Stimulated activated CD8-positive, alpha-beta memory T cell treated with anti-CD3 and anti-CD28 coated beads, Interleukin-4, amount 100 ng/mL, for 1 hour (primary cell): ENCODE measurements at places on chromosomes 2 and 18.

- no peak for DNase-seq
These were observed 17.1 kb upstream of the ARHGAP28 start for GRCh38 chr18:6712401-6712800.

DNA sequence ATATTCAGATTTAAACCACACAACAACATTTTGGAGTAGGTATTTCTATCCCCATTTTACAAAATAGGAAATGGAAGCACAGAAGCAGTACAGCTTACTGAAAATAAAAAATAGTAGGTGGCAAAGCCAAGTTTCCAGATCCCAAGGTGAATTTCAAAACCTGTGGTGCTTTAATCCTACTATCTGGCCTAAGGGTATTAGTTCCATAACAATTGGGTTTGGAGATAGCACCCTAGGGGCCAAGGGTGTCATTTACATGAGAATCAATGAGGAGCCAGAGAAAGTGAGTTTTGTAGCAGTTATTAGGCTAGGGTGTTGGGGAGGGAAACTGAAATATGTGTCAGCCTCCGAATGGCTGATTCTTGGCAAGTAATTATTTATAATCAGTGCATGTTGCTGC, 24.9 kb downstream of the OSBPL6 start:
- no peak for DNase-seq

GRCh38 chr2:5026571-5027234, 665.5 kb upstream of the SOX11 start:
- DNase-seq = no peak

DNA sequence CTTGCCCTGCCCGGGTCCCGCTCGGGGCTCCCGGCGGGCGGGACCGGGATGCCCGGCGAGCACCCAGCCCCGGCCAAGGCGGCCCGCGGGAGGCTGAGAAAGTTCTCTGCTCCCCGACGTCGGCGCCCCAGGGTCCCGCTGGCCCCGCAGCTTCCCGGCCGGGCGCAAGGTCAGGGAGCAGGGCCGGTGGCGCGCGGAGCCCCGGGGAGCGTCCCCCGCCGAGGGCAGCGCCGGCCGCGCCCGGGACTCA, 331 bp downstream of the SERPINE2 start:
- no peak for DNase-seq

- no peak for DNase-seq
These were observed 88.5 kb downstream of the ZEB2 start for GRCh38 chr2:144431392-144431783.

- DNase-seq = no peak
These were observed 88.1 kb upstream of the KLF7 start for GRCh38 chr2:207253666-207254345.

GRCh38 chr2:21404137-21404536, 280.4 kb downstream of the TDRD15 start:
- no peak for DNase-seq

- no peak for DNase-seq
These were observed 288.4 kb downstream of the SOX11 start for GRCh38 chr2:5980450-5981190.

DNA sequence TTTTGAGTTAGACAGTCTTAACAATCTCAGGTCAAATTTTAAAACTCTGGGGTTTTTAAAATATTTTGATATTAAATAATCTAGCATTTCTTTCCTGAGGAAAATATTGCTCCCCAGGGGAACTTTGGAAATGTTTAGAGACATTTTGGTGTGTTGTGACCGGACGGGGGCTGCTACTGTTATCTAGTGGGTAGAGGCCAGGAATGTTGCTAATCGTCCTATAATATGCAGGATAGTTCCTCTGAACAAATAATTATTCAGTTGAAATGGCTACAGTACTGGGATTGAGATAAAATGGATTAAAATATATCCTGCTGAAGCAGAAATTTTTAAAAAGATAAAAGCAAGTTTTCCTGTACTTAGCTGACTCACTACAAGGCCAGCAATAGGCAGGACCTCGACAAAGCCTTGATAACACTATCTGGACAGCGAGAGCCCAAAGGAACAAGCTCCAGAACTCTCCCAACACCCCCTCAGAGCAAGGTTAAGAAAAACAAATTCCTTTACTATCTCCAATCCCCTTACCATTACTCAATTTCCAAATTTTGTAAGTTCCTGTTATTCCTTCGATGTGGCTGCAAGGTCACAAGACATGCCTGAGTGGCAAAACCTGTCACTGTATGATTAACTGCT, 1407.4 kb downstream of the SUCLG1 start:
- no peak for DNase-seq

DNA sequence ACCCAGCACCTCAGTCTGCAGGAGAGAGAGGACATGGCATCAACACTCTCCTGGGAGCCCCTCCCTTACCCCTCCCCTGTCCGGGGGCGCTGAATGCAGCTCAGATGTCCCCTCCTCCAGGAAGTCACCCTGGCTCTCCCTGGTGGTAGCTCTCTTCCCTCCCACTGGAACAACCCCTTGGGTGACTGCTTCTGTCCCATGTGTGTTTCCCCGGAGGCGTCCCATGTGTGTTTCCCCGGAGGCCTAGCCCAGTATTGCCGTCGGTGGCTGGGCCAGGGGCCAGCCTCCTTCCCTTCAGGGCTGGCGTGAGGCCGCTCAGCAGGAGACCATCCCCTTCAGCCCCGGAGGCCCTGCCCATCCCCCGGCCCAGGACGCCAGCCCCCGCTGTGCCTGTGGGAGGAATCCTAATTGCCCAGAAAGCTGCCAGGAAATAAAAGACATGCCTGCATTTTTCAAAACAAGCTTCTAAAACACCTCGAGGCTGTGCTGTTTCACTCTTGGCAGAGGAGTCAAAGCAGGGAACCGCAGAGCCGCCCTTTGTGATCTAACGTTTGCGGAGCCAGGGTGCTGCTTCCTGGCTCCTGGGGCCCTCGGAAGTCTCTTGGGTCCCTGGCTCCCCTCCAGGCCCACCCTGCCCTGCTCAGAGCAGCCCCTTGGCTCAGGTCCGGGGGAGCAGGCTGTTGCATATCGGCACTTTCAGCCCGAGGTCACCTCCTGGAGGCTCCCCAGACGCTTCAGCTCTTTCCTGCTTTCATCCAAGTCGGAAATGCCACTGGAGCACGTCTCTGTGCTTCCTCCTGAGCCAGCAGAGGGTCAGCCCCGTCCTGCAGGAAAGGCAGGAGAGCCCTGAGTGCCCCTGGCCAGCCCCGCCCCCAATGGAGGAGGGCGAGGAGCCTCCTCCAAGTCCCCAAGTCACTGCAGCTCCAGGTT, 11.4 kb downstream of the SNED1 start:
- no peak for DNase-seq

- no peak for DNase-seq
These were observed 197.6 kb downstream of the BCL11A start for GRCh38 chr2:60355849-60356261.

- DNase-seq = no peak
These were observed 115.4 kb upstream of the HS6ST1 start for GRCh38 chr2:128433911-128434550.

DNA sequence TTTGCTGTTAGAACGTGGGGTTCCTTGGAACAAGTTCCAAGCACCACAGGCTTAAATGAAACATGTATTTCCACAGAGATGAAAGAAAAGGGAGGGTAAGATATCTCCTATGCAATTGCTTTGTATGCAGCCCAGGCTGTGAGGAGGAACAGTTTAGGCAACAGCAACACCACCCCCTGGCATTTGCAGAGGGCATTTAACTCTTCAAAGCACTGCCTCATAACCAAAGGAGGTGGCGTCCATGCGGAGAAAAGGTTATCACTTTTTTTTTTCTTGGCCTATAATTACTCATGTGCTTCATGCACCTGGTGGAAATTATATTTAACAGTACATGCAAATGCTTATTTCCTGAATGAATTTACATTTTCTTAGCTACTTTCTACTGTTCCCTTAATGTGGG, 286.0 kb downstream of the LPIN1 start:
- DNase-seq = no peak

GRCh38 chr2:101613056-101613704, 84.3 kb upstream of the MAP4K4 start:
- no peak for DNase-seq

DNA sequence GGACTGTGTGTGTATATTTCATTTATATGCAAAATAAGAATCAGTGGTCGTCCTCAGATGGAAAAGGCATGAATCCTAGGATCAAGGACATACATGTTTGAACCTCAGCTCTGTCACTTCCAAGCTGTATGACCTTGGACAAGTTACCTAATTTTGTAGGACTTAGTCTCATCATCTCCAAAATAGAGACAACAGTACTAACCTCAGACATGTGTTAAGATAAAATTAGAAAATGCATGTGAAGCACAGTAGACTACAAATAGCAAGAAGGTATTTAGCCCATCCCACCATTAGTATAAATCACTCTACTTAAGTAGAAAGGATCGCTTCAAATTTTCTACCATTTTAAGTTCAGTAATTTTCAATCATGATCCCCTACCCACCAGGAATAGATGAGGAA, 309.8 kb downstream of the ZEB2 start:
- no peak for DNase-seq

DNA sequence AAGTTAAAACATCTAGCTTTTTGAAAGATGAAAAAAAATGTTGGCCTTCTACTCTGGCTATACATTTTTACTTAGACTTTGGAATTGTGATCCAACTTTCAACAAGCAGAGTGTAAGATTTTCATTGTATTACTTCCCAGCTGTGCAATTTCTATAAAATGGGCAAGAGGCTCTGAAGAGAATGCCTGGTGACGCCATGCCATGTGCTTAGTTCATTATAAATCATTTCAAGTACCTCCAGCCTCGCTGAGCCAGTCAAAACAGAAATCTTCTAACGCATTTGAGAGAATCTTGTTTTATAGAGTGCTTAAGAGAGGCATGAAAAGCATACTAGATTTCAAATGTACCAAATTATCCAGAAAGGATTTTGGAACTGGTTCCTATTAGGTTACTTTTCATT, 10.1 kb upstream of the STK17B start:
- no peak for DNase-seq

GRCh38 chr18:3498698-3499471, 48.9 kb downstream of the TGIF1 start:
- no peak for DNase-seq

- no peak for DNase-seq
These were observed 18.2 kb downstream of the IFIH1 start for GRCh38 chr2:162300266-162300665.

GRCh38 chr2:46982351-46983064, 66.9 kb upstream of the MCFD2 start:
- no peak for DNase-seq

GRCh38 chr2:36449213-36449612, 93.6 kb downstream of the CRIM1 start:
- DNase-seq = no peak

- DNase-seq = no peak
These were observed 583 bp downstream of the CERS6 start for GRCh38 chr2:168456521-168457189.

DNA sequence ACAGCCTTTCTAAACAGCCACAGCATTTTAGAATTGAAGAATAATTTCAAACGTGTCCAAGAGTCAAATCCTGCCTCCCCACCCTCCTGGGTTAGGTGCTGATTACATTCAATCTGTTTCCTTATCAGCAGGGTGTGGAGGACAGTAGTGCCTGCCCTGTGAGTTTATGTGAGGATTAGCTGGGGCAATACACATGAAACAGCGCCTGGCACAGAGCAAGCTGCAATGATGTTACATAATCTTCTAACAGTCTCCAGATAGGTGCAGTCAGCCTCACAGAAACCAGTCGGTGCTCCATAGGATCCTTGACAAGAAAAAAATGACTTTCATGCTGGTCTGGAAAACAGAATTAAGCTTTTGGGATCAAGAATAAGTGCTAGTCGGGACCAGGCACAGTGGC, 91.7 kb upstream of the ITGA6 start:
- no peak for DNase-seq

DNA sequence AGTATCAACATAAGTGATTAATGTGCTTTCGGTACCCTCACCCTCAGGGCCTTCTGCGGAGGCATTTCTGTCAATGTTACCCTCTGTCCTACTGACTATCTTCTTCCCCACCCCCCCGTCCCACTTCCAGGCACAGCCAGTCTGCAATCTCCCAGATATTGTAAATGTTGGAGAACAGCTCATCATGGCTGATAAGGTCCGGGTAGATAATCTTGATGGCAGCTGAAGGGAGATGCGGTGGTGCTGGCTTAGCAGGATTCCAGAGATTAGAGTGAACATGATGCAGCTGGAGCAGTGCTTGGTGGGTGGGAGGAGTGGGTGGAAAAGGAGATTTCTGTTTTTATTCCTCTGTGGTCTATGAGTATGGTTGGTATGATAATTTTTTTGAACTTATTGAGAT, 15.5 kb downstream of the GTF2A1L start:
- no peak for DNase-seq

DNA sequence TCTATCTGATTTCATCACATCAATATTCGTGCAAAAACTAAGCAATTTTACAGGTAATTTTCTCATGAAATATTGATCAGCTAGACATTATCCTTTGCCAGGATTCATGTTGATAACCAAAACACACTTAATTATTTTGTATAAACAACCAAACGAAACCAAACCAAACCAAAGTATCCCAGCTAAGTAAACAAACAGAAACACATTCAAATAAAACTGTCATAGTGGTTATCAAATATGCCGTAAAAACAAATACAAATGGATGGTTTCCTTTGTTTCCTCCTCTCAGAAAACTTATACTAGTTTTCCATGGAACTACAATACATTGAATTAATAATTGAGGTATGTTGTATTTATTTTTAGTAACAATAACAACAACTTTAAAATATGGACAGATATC, 777.4 kb downstream of the DSC3 start:
- DNase-seq = no peak

DNA sequence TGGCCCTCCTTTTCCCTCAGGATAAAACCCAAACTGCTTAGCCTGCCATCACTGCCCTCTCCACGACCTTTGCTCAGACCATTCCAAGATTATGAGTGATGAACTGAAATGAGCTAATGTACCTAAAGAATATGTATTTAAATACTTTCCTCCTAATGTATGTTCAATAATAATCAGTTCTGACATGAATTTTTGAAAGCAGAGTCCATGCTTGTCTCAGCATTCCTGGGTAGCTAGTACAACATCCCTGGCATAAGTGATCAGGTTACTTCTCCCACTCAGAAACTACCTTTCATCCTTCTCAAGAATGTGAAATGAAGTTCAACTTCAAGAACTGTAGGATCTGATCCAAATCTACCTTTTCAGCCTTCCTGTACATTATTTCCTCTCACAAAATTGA, 103.6 kb downstream of the UNC80 start:
- DNase-seq = no peak

DNA sequence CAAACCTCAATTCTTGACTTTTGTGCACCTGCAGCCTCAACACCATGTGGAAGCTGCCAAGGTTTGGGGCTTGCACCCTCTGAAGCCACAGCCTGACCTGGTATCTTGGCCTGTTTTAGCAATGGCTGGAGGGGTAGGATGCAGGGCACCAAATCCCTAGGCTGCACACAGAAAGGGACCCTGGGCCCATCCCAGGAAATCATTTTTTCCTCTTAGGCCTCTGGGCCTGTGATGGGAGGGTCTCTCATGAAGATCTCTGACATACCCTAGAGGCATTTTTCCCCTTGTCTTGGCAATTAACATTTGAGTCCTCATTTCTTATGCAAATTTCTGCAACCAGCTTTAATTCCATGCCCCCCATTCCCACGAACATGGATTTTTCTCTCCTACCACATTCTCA, 10.2 kb downstream of the IL18R1 start:
- DNase-seq = no peak
